ENCODE measurements at places on chromosomes 13 and 19.

- no peak for DNase-seq
Observed at GRCh38 chr19:12833418-12833737, 1.0 kb downstream of the RTBDN start.

GRCh38 chr13:43983373-43983772 lies 103.7 kb downstream of the LACC1 start:
- no peak for DNase-seq

- no peak for DNase-seq
Observed at GRCh38 chr19:18843960-18844359, 12.2 kb downstream of the UPF1 start.

DNA sequence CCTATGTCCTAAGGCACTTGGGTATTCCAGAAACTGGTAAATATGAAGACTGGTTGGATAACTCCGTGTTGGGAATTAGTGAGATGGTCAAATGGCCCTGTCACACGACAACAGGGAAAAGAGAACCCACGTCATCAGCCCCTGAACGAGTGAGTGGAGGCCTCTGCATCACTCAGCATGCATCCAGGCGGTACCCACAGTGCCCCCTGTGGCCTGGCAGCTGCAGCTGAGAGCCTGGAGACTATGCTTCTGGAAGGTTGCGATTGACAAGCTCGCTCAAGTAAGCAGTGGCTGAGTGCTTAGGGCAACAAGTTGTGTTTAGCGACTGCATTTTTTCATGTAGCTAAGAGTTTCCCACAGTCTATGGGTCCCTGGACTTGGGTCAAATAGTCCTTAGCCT lies 55.9 kb downstream of the COL4A2 start:
- no peak for DNase-seq

DNA sequence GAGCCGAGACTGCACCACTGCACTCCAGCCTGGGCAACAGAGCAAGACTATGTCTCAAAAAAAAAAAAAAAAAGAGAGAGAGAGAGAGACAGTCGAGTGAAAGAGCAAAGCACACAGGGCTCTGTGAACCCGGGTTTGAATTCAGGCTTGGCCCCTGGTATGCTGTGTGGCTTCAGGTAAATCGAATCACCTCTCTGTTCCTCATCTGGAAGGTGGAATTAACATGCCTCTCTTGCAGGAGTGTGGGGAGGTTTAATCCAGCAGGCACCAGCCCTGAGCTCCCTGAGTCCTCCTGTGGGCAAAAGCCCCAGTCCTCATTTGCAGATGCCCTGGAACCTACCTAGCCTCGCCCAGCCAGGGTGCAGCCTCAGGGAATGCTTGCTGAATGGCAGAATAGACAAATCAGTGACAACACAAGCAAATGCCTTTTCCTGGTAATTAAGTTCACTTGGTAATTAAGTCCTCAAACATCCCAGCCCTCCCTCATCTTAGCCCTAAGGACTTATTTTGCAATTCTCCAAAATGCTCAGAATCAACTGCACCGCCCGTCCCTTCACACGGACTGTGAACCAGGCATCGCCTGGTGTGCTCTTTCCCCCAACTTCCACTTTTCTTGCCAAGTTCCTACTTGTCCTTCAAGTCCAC lies 4.6 kb upstream of the ZNRF4 start:
- DNase-seq = no peak

GRCh38 chr13:105177265-105177900 lies 1358.1 kb downstream of the EFNB2 start:
- DNase-seq = no peak

- no peak for DNase-seq
Observed at GRCh38 chr19:39372941-39373340, 18.0 kb downstream of the PAF1 start.

DNA sequence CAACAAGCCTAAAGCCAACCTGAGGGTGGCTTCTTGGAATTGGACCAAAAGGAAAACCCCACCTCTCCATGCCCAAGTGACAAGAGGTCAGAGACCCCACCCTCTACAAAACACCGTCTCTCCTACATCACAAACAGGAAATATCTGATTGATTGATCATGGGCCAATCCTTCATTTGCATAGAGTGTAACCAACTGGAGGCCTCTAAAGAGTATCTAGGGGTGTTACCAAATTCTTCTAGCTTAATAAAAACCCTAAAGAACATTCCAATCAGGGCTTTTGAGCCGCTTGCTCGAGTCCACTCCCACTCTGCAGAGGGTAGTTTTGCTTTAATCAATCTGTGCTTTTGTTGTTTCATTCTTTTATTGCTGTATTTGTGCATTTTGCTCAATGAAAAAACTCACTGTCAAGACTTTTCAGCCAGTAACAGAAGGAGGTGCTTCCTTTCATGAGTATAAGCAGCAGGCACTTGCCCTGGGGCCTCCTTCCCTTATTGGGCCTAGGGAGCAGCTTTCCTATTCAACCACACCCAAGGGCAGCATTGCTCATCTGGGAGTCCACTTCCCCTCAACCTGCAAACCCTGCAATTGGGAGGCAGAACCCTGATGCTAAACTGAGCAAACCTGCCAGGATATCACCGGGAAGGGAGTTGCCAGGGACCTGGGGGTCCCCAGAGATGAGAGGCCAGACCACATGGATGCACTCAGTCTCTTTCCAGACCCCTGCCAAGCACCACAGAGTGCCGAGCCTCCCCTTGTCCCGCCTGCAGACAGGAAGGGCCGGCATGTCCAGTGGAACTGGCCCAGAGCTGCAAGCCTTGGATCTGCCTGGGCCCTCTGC lies 154.3 kb upstream of the VSTM2B start:
- DNase-seq = no peak

DNA sequence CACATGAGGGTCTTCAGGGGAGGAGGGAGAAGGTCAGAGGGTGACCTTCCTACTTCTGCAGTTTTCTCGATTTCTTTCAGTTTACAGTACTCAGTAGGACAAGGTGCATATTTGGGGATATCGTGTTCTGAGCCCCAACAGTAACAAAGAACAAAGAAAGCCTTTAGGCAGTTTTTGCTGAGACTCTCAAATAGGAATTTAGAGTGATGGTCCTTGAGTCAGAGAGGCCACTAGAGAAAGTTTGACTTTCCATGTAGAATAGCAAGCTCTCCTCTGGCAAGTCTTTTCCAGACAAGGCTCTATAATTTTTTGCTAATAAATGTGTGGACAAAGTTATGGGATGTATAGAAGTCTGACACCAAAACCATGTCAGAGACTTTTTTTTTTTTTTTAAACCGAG lies 194.6 kb downstream of the TM9SF2 start:
- DNase-seq = no peak
